ENCODE measurements at places on chromosomes 7 and 10. TPM values are rescaled to one million over a fixed set of nuclear protein-coding genes. Genes with fewer than 3 reads are reported as not detected.

KCNIP2 gene
- 1.4 TPM for total RNA-seq

GRCh38 chr7:96349572-96349971 lies 27.7 kb upstream of the SLC25A13 start:
- no peaks in the 10 kb centered on the region for H3K4me1 ChIP-seq
- H3K27me3 ChIP-seq: no peaks in the 10 kb centered on the region
- no peak for DNase-seq
- H3K36me3 ChIP-seq: no peaks in the 10 kb centered on the region

GRCh38 chr7:14606101-14606500 lies 296.4 kb downstream of the DGKB start:
- no peaks in the 10 kb centered on the region for H3K36me3 ChIP-seq
- H3K4me1 ChIP-seq: no peaks in the 10 kb centered on the region
- H3K4me3 ChIP-seq: no peak overlapping the region
- DNase-seq: no peak
- no peaks in the 10 kb centered on the region for H3K27me3 ChIP-seq
- no peak overlapping the region for H3K27ac ChIP-seq

- H3K27ac ChIP-seq: no peak overlapping the region
- no peak for DNase-seq
- H3K27me3 ChIP-seq: peaks cover 66% of the 10 kb centered on the region
- peaks cover 4% of the 10 kb centered on the region for H3K4me1 ChIP-seq
- no peak overlapping the region for H3K4me3 ChIP-seq
Observed at GRCh38 chr10:123462246-123462645, 203.9 kb upstream of the GPR26 start.

DNA sequence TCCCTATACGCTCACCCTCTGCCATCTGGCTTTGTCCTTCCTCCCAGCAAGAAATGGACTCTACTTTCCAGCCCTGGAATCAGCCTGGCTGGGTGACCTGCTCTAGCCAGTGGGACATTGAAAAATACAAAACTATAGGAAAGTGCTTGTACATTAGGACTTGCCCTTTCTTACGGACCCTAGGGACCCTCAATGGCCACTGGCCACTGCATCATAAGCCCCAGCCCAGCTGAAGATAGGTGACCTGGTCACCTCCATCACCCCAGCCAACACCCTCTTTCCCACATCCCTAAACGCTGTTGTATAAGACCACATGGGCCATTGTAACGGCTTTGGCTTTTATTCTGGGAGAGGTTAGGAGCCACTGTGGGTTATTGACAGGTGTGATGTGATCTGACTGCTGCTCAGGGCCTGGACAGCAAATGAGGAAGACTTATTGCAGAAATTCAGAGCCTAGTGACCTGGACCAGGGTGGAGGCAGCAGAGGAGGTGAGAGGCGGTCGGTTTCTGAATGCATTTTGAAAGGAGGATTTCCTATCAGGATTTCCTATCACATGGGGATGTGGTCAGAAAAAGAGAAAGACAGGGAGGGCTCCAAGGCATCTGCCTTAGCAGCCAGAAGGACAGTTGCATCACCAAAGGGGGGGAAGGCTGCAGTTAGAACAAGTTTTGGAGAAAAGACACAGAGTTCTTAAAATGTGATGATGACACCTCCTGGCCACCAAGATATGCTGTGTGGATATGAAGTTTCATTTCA lies 2.2 kb upstream of the LMBR1 start:
- no peaks in the 10 kb centered on the region for H3K27me3 ChIP-seq
- H3K36me3 ChIP-seq: no peaks in the 10 kb centered on the region
- DNase-seq: no peak
- peak overlapping the region; percentile 67 for H3K27ac ChIP-seq
- no peaks in the 10 kb centered on the region for H3K4me1 ChIP-seq

Data from type B pancreatic cell (in vitro differentiated cells).